ENCODE measurements at places on chromosomes 6 and 20. TPM values are rescaled to one million over a fixed set of nuclear protein-coding genes. Genes with fewer than 3 reads are reported as not detected.

- no peak for DNase-seq
These were observed 19.7 kb upstream of the TAGAP start for GRCh38 chr6:159064477-159064876.

The CLPSL2 gene
- total RNA-seq: not detected

- DNase-seq: peak; percentile 94
These were observed at the start of gene PROCR for GRCh38 chr20:35171753-35172433. PROCR (plus strand) TSS chr20:35172072; CDS start chr20:35172155, 83 bp downstream.

DNA sequence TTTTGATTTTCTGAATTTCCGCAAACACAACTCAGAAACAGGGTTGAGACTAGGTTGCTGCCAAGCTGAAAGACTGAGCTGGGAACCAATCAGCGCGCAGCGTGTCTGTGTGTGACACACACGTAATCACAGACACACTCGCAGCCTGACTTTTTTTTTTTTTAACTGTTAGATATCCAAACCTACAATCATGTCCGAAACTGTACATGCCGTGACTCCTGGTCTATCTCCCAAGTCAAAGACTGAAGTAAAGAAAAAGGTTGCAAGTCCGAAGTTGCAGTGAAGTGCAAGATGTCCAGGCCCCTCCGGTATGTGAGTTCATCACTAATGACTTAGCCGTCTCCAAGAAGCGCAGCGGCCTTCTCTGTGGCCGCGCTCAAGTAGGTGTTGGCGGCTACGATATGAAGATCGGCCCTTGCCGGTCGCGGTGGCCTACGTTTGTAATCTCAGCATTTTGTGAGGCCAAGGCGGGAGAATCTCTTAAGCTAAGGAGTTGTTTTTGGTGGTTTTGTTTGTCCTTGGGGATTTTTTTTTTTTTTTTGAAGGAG, 108.2 kb downstream of the HFE start:
- DNase-seq: peak; percentile 80

- DNase-seq: no peak
These were observed 381.0 kb upstream of the ARID1B start for GRCh38 chr6:156396068-156396771.

DNA sequence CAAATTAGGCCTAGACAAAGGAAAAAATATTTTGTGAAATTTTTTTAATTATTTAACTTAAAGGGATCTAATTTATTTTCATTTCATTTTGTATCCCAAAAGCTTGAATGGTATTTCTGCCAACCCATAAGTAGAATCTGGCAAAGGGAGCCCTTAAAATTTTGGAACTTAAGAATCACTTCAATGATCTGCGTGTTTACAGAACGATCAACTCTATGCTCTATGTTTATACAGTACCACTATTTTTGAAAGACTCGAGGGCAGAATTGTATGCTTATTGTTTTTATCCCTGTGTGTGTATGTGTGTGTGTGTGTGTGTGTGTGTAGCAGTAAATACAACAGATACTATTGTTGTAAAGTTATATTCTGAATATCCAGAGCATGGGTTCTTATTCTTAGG, 39.2 kb downstream of the METTL24 start:
- no peak for DNase-seq

The HAO1 gene
- total RNA-seq: not detected

DNA sequence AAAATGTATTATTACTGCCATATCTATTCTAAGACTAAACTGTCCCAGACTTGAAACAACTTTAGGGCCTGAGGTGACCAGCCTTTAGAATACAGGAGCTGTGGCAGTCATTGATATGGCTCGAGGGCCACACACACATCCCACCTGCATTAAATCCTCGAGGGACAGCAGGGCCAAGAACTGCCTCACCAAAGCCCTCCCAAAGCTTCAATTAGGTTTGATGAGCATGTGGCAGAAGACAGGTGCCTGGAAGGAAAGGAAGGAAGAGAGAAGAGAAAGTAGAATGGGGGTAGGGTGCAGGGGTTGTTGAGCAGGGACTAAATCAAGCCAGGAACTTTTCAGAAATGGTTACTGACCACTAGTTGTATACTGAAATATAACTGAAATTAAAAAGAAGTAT, 115.0 kb downstream of the PDSS2 start:
- no peak for DNase-seq

GRCh38 chr6:57142178-57142525, 30.0 kb upstream of the BAG2 start:
- DNase-seq: no peak

Measured in NCI-H460 (cell line).